ENCODE measurements at places on chromosomes 12 and 14.

- DNase-seq = no peak
Measured at GRCh38 chr12:64265839-64266238, 43.7 kb upstream of the KICS2 start.

DNA sequence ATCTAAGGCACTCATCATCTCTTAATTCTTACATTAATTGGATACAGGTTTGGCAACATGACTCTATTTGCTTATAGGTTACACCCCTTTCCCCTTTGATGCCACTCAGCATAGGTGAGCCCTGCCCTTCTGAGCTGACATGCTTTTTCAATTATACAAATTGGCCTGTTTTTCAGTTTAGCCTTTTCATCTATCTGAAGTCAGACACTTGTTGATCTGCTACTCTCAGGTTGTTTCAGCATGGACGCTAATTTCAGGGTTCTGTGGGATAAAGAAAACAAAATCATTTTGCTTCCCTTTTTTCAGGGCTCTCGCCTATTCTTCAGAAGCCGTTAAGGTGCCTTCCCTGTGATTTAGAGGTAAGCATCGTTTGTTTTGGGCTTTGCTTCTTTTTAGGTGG, 55.3 kb downstream of the DACT1 start:
- no peak for DNase-seq

- DNase-seq = no peak
Measured at GRCh38 chr12:15899282-15899870, 11.8 kb upstream of the DERA start.

GRCh38 chr12:47753021-47754001, 5.4 kb downstream of the RAPGEF3 start:
- no peak for DNase-seq

DNA sequence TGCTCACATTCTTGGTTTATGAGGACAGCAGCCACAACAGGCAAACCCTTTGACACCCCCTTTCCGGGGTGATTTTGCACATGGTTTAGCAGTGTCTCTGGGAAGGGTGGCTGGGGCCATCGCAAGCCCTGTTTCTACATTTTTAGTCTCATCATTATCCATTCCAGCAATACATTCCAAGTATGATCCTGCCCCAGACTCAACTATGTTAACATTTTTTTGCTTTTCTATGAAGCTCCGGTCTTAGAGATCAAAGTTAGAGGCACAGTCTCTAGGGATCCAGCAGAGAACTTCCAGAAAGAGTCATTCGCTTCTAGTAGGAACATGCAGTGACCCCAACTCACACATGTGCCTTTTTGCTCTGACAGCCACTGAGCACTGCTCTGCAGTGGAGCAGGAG, 130.9 kb downstream of the TBX5 start:
- no peak for DNase-seq

Measured in AG09319 (cell line).